ENCODE measurements at places on chromosomes 12 and 14. TPM values are rescaled to one million over a fixed set of nuclear protein-coding genes. Genes with fewer than 3 reads are reported as not detected.

- DNase-seq: no peak
- no peaks in the 10 kb centered on the region for H3K36me3 ChIP-seq
Observed at GRCh38 chr12:90124289-90124688, 415.7 kb upstream of the ATP2B1 start.

AQP6 gene
- not detected for total RNA-seq

GRCh38 chr12:94379479-94380113 is 80.1 kb downstream of the CEP83 start:
- H3K4me3 ChIP-seq: no peak overlapping the region
- DNase-seq: no peak
- H3K27ac ChIP-seq: no peak overlapping the region

DNA sequence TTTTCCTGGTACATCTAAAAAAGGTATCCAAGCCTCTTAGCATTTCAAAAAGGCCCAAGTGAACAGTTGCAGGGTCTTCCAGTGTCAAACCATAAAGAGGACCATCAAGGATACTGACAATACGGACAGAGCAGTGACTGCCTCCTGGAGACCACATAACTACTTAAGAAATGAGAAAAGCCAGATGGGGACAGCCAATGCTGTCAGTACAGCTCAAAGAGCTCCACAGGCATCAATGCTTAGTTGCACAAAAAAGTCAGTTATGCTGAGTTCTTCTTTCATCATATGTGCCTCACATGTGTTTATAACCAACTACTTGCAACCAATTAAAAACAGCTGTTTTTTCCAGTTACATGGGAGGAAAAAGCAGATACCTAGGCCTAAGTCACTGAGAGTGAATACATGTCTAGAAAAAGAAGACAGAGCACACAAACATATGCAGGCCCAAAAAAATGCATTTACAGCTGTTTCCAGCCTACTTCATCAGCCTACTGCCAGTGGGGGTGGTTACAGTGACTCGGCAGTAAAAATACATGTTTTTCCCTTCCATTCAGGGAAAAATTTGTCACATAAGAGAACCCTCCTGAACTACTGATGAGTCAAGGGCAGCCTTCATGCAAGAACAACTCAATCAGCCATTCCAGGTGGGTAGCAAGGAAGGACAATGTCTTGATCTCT is 84.0 kb downstream of the DCAF5 start:
- no peak overlapping the region for H3K27ac ChIP-seq
- no peaks in the 10 kb centered on the region for H3K4me1 ChIP-seq
- H3K4me3 ChIP-seq: no peak overlapping the region
- peaks cover 37% of the 10 kb centered on the region for H3K36me3 ChIP-seq

FAM222A gene
- 0.19 TPM for total RNA-seq

DNA sequence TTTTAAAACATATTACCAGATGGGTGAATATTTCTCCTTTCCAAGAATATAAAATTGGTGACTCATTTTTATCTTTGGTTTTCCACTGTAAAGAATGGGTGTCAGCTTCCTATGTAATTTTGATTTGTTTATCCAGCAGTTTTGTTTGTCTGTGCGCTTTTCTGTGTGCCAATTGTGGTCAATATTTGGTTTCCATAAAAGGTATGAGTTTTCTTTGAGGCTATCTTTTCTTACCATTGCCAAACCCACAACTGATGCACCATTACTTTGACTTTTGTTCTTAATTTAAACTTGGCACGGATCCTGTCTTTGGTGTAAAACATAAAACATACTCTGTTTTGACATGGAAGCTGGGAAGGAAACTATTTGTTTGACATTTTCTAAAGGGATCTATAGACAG is 78.8 kb upstream of the NAV3 start:
- H3K36me3 ChIP-seq: no peaks in the 10 kb centered on the region
- peaks cover 12% of the 10 kb centered on the region for H3K27me3 ChIP-seq
- H3K4me3 ChIP-seq: no peak overlapping the region
- no peak overlapping the region for H3K27ac ChIP-seq
- H3K4me1 ChIP-seq: peaks cover 4% of the 10 kb centered on the region
- DNase-seq: peak; percentile 56

DNA sequence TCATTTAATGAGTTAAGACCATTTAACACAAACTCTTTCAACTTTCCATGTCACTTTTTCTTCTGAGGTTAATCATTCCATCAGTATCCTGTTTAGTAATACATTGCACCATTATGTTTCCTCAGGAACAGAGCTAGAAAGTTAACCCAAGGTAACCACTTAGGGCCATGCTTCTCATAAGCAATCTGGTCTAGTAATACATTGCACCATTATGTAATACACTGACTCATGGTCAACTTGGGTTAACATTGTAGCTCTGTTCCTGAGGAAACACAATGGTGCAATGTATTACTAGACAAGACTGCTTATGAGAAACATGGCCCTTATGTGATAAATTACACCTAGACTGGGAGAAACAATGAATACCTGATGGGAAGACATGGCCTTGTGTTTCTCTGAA is 21.7 kb downstream of the ERH start:
- H3K27ac ChIP-seq: no peak overlapping the region
- no peaks in the 10 kb centered on the region for H3K4me1 ChIP-seq
- DNase-seq: peak; percentile 73
- H3K36me3 ChIP-seq: peaks cover 61% of the 10 kb centered on the region
- no peak overlapping the region for H3K4me3 ChIP-seq
- no peaks in the 10 kb centered on the region for H3K27me3 ChIP-seq

- no peak overlapping the region for H3K4me3 ChIP-seq
- H3K27me3 ChIP-seq: no peaks in the 10 kb centered on the region
- H3K4me1 ChIP-seq: peaks cover 9% of the 10 kb centered on the region
- no peak overlapping the region for H3K27ac ChIP-seq
Observed at GRCh38 chr12:26001530-26001929, 43.0 kb downstream of the RASSF8 start.

GRCh38 chr12:92605621-92606170 is 97.1 kb upstream of the PLEKHG7 start:
- H3K27ac ChIP-seq: no peak overlapping the region
- H3K4me1 ChIP-seq: peaks cover 24% of the 10 kb centered on the region
- DNase-seq: no peak
- no peaks in the 10 kb centered on the region for H3K27me3 ChIP-seq
- no peak overlapping the region for H3K4me3 ChIP-seq
- H3K36me3 ChIP-seq: no peaks in the 10 kb centered on the region

DNA sequence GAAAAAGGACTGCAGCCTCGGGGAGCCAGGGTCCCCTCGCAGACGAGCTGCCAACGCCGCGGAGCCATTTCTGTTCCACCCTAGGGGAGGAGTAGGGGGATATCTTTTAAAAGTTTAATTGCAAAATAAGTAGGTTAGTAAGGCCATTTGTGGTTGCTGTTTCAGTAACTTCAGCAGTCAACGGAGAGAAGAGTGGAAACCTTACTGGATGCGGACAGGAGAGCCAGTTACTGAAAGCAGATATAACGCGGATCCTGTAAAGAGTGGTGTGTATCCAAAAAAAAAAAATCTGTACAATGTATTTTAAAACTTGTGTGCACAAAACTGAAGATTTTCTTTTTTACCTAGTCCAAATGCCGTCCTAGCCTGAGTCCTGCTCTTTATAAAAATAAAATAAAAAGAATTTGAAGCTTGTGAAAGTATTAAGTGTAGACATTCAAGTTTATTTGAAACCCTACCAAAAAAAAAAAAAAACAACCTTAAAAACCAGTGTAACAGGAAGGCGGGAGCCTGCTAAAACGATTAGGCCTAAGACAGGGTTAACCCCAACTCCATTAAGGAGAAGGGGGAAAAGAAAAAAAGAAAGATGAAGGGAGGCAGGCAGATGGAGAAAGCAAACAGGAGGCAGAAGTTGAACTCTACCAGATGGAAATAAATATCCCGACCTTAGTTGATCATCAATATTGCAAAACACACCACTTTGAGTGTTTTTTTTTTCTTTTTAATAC is 1.0 kb upstream of the BTG1 start:
- DNase-seq: no peak
- H3K4me1 ChIP-seq: peaks cover 16% of the 10 kb centered on the region
- H3K4me3 ChIP-seq: peak overlapping the region; percentile 89

DNA sequence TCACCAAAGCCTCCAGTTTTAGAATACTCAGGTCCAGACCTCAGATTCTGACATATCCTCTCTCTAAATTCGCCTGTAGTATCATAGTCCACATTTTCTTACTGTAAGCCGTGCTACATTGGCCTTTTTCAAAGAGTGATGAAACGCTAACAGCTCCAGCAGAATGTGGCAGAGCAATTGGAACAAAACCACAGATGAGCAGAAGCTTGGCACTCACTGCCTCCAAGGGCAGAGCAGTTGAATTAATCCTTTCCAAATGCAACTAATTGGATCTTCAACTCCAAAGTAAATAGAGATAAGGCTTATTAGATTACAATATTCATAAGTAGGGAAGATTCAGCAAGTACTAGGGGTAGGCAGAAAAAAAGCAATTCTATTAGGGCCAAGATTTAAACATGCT is 128.3 kb downstream of the SLC35F4 start:
- no peak overlapping the region for H3K4me3 ChIP-seq
- H3K27ac ChIP-seq: no peak overlapping the region
- no peaks in the 10 kb centered on the region for H3K27me3 ChIP-seq
- peaks cover 4% of the 10 kb centered on the region for H3K4me1 ChIP-seq
- DNase-seq: no peak
- no peaks in the 10 kb centered on the region for H3K36me3 ChIP-seq

DNA sequence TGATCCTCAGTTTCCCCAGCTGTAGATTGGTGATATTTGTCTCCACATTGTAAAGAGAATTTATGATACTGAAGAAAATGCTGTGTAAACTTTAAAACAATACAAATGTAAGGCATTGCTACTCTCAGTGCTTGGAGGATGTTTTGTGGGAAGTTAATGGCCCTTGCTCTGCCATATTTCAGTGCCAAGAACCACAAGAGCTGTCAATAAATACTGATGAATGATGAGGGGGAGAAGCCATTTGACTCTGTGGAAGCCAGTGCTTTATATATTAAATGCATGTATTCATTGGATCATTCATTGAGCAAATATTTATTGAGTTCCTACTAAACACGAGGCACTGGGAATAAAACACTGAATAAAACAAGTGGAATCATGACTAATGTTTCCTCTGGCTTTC is 30.8 kb downstream of the CACNA1C start:
- no peak overlapping the region for H3K4me3 ChIP-seq
- H3K27ac ChIP-seq: no peak overlapping the region
- no peak for DNase-seq
- H3K4me1 ChIP-seq: peaks cover 9% of the 10 kb centered on the region
- no peaks in the 10 kb centered on the region for H3K36me3 ChIP-seq
- H3K27me3 ChIP-seq: peaks cover 9% of the 10 kb centered on the region

DNA sequence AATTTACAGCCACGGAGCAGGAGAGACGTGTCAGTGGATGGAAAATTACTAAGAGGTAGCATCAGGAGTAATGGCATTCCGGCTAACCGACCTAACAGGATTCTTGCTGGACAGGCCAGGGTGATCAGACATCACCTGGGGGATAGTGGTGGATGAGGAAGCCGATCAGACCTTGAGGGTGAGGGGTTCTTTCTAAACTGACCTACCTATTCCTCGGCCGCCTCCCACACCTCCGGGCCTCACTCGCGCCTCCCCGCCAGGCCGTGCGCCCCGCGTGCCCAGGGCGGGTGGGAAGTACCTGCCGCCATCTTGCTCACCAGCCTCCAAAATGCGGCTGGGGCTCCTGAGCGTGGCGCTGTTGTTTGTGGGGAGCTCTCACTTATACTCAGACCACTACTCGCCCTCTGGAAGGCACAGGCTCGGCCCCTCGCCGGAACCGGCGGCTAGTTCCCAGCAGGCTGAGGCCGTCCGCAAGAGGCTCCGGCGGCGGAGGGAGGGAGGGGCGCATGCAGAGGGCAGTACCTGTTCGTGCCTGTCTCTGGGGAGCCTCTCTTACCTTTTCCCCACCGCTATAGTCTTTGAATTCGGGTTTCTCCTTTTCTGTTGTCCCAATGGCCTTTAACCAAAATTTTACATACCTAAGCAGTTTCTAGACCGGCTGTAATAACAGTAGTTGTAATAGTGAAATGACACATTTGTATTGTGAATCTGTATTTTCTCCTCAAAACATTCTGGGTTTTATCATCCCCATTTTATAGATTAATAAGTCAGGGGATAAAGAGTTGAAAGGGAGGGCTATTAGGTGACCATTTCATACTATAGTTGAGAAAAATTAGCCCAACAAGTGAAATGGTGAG is at the start of gene TMPRSS12:
TSS of gene TMPRSS12 (plus strand) at position 290 of the 857 bp plus-strand sequence. CDS start at position 329, 39 bp downstream.
- H3K4me3 ChIP-seq: no peak within 1 kb of the TSS
- no peak for DNase-seq
- no peaks in the 10 kb centered on the region for H3K36me3 ChIP-seq
- H3K4me1 ChIP-seq: peaks cover 7% of the 10 kb centered on the region
- H3K27ac ChIP-seq: no peak within 1 kb of the TSS
- no peaks in the 10 kb centered on the region for H3K27me3 ChIP-seq

NAV3 gene
- 7.1 TPM for total RNA-seq

- H3K27ac ChIP-seq: no peak overlapping the region
- H3K4me1 ChIP-seq: peaks cover 11% of the 10 kb centered on the region
- H3K4me3 ChIP-seq: no peak overlapping the region
- H3K36me3 ChIP-seq: peaks cover 5% of the 10 kb centered on the region
Observed at GRCh38 chr14:21168055-21168454, 12.2 kb upstream of the OR5AU1 start.

DNA sequence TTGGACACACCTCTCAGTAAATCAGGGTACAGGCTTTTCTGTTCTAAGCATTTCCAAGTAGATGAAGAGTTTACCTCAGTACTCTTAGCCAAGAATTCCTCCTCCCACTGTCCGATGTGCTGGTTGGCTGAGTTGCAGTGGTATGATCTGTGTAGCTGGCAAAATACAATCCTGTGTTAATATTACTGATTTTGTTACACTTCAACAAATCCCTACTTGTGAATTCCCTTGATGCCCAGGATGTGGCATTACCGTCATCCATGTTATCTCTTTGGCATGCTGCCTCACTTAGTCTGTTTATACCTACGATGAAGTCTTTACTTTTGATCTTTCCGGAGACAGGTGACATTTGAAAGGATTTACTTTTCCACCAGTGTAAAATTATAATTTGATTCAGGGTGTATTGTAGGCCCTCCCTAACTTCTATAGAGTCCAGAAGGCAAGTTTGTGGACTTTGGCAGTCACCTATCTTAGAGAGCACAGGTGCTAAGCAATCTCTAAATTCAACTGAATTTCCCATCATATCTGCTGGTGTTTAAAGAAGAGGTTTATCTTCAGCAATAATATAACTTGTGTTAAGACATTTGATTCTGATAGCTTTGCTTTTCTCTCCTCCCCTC is 10.1 kb downstream of the CCDC196 start:
- no peak for DNase-seq
- no peaks in the 10 kb centered on the region for H3K36me3 ChIP-seq
- H3K4me3 ChIP-seq: no peak overlapping the region
- H3K4me1 ChIP-seq: no peaks in the 10 kb centered on the region
- no peaks in the 10 kb centered on the region for H3K27me3 ChIP-seq

- peaks cover 31% of the 10 kb centered on the region for H3K27me3 ChIP-seq
- DNase-seq: peak; percentile 80
- peaks cover 5% of the 10 kb centered on the region for H3K4me1 ChIP-seq
- no peak overlapping the region for H3K27ac ChIP-seq
Observed at GRCh38 chr12:107320033-107320928, 226.9 kb upstream of the CRY1 start.

- no peaks in the 10 kb centered on the region for H3K27me3 ChIP-seq
- H3K27ac ChIP-seq: no peak overlapping the region
- H3K4me1 ChIP-seq: no peaks in the 10 kb centered on the region
- peak; percentile 47 for DNase-seq
- no peak overlapping the region for H3K4me3 ChIP-seq
- H3K36me3 ChIP-seq: no peaks in the 10 kb centered on the region
Observed at GRCh38 chr12:59708064-59708463, 112.2 kb downstream of the SLC16A7 start.
